ENCODE measurements at places on chromosomes 1 and 21.

DNA sequence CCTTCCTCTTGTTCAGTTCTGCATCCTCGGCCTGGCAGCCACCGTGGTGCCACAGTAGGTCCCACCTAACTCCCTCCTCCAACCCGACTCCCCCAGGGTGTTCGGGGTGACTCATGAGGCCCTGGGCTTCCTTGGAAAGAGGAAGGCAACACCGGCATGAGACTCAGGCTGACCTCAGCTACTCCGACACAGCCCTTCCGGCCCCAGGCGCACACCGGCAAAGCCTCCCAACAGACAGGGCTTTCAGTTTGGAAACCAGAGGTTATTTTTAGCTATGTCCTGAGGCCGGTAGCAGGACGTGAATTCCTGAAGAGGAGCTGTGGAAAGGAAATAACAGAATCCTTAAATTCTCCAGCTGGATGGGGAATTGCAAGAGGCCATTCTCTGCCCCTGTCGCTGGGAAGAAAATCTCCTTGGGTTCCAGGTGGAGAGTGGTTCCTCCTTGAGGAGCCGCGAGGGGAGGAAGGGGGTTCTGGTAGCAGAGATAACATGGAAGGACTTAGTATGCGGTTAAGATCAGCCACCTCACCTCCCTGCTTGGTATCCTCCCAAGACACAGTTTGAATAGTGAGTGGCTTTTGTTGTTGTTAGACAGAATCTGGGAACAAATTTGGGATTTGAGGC lies 24.4 kb downstream of the PLXNA2 start:
- H3K36me3 ChIP-seq, result no peaks in the 10 kb centered on the region
- no peak overlapping the region for H3K27ac ChIP-seq
- peaks cover 5% of the 10 kb centered on the region for H3K4me1 ChIP-seq
- H3K4me3 ChIP-seq, result no peak overlapping the region
- DNase-seq, result no peak
- peaks cover 12% of the 10 kb centered on the region for H3K27me3 ChIP-seq

DNA sequence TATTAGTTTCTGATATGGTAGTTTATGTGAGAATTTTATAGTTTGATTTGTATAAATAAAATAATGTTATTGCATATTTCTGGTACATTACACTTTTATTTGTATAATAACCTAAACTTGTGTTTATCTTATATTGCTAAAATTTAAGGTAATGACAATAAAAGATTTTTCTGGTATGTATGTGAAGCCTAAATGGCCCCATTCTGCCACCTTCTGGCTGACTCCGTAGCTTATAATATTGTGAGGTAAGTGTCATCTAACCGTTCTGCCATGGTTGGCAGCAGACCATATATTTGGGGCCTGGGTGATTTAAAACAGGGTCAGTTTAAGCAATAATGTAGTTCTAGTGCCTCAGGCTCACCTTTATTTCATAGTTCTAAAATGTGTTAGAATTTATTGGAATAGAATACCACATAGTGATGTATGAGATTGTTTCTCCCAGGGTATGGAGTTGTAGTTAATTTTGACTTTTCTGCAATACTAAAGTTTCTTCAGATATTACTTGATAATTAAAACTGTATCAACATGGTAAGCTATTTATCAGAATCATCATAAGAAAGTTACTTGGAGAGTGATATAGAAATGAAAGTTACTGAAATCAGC lies 21.2 kb upstream of the PRKACB start:
- H3K4me3 ChIP-seq, result no peak overlapping the region
- H3K4me1 ChIP-seq, result peaks cover 8% of the 10 kb centered on the region
- no peak overlapping the region for H3K27ac ChIP-seq
- no peak for DNase-seq
- no peaks in the 10 kb centered on the region for H3K27me3 ChIP-seq

GRCh38 chr1:27621051-27621920 lies 13.7 kb downstream of the FGR start:
- no peaks in the 10 kb centered on the region for H3K27me3 ChIP-seq
- DNase-seq, result no peak
- H3K4me1 ChIP-seq, result peaks cover 41% of the 10 kb centered on the region
- H3K27ac ChIP-seq, result no peak overlapping the region
- H3K4me3 ChIP-seq, result no peak overlapping the region

GRCh38 chr1:235408503-235408960 lies 41.3 kb downstream of the TBCE start:
- DNase-seq, result no peak
- peaks cover under 1% of the 10 kb centered on the region for H3K36me3 ChIP-seq
- H3K4me1 ChIP-seq, result no peaks in the 10 kb centered on the region
- H3K27ac ChIP-seq, result no peak overlapping the region

DNA sequence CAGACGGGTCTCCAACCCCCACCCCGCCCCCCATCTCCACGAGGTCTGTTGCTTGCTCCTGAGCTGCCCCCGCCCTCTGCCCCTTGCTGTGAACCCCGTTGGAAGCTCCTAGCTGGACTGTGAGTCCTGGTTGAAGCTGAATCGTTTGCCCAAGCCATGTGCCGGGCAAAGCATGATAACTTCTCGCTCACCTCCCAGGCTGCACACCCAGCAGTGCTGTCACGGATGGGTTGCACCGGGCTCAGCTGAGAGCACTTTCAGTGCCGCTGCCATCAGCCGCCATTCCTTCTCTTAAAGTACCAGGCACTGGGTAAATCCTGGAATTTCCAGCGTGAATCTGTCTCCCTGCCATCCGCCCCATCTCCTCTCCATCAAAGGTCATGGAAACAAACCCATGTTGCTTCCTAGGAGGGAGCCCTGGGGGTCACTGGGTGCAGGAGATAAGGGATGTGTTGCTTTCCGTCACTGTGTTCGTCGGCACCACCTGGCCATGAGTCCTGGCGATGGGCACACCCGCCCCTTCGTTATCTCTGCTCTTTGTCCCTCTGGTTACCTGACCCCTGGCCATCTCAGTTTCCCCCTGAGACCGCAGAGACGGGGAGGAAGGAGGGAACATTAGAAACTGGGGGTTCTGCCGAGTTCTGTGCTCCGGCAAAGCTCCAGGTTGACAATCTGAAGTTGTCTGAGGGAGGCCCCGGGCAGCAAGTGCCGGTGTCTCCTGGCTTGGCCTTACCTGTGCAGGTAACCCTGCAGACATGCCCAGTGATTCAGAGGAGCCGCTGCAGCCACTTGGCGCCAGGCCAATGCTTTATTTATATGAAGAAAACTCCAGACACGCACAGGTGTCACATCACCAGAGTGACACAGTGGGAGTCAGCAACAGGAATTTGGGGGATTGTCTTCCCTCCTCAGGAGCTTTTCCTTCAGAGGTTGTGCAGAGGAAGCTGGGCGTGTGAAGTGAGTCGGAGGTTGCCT lies 2.7 kb downstream of the PDE9A start:
- no peak for DNase-seq
- H3K27me3 ChIP-seq, result peaks cover 50% of the 10 kb centered on the region
- H3K27ac ChIP-seq, result no peak overlapping the region

DNA sequence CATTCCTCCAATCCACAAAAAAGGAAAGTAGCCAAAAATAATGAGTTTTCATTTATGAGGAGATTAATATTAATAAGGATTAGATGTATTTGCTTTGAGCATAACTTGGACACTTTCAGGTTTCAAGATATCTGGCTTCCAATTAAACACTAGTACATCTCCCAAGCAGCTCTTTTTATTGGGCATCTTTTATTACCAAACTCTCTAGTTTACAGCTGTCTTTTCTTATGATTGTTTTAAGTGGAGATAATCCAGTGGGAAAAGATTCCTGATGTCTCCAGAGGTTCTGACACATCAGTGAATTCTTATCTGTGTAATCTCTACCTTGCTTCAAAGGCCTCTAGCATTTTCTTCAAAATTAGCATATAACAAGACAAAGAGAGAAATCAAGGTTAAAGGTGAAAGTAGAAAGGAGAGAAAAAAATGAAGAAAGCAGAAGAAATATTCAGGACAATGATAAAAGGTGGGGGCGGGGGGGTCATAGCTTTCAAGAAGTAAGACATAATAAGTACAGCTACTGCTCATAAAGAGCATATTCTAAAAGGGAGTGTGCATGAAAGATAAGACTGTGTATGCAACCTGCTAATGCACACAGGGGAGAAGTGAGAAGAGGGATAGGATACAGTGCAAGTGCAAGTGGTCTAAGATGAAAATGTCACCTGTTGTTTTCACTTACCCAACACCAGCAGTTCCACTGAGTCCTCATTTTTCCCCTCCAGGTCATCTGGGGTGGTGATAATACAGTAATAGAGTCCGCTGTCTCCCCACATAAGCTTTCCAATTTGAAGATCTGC lies 19.1 kb downstream of the ILDR2 start:
- H3K36me3 ChIP-seq, result no peaks in the 10 kb centered on the region
- H3K4me3 ChIP-seq, result no peak overlapping the region
- H3K27me3 ChIP-seq, result peaks cover 23% of the 10 kb centered on the region
- H3K4me1 ChIP-seq, result no peaks in the 10 kb centered on the region
- no peak overlapping the region for H3K27ac ChIP-seq

DNA sequence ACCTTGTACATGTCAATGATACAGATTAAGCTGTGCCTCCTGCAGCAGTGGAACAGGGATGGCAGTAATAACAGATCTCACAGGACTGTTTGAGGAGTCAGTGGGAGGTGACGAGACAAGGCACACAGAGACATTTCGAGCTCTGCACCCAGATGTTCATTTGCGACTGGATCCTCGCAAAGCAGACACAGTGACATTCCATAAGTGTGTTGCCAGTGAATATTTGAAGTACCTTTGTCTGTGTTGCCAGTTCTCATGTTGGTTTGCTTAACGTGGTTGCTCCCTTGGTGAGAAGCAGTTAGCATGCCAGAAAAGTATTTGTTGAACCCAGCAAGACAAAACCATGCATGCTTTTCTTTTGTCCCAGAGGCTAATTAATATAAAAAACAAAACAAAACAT lies 67.0 kb downstream of the NID1 start:
- no peak for DNase-seq
- H3K36me3 ChIP-seq, result peaks cover 4% of the 10 kb centered on the region
- H3K4me1 ChIP-seq, result peaks cover 32% of the 10 kb centered on the region
